ENCODE measurements at places on chromosomes 4 and X. TPM values are rescaled to one million over a fixed set of nuclear protein-coding genes. Genes with fewer than 3 reads are reported as not detected.

GRCh38 chrX:2536974-2537373 lies 36.2 kb upstream of the DHRSX start:
- H3K36me3 ChIP-seq, result no peaks in the 10 kb centered on the region
- H3K4me3 ChIP-seq, result no peak overlapping the region
- no peaks in the 10 kb centered on the region for H3K27me3 ChIP-seq
- no peaks in the 10 kb centered on the region for H3K4me1 ChIP-seq
- DNase-seq, result no peak
- no peak overlapping the region for H3K27ac ChIP-seq

GRCh38 chr4:17515445-17516407 lies 761 bp downstream of the CLRN2 start:
- no peak overlapping the region for H3K27ac ChIP-seq
- no peak overlapping the region for H3K4me3 ChIP-seq
- H3K36me3 ChIP-seq, result no peaks in the 10 kb centered on the region
- no peaks in the 10 kb centered on the region for H3K27me3 ChIP-seq

DNA sequence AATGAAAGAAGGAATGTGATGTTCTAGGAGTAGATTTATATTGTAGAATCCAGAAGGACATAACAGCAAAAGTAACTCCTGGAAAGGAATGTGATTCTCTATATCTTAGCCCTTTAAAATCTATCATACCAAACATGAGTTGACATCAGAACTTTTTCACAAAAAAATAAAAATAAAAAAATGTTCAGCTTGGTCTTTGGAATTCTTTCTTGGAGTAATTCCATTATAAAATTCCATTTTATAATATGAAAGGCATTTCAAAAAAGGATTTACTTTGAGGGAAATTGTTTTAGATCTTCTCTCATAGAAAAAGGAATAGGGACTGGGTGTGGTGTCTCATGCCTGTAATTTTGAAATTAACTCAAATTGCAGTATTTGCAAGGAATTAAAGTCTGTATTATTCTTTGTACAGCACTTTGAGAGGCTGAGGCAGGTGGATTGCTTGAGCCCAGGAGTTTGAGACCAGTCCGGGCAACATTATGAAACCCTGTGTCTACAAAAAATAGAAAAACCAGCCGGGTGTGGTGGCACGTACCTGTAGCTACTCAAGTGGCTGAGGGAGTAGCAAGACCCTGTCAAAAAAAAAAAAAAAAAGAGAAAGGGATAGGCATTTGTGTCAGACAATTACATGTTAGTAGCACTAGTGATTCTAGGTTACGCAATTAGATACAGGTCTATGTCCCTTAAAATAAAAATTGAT lies 134.9 kb downstream of the SLC4A4 start:
- no peak overlapping the region for H3K4me3 ChIP-seq
- no peaks in the 10 kb centered on the region for H3K36me3 ChIP-seq
- no peaks in the 10 kb centered on the region for H3K27me3 ChIP-seq
- no peaks in the 10 kb centered on the region for H3K4me1 ChIP-seq

DNA sequence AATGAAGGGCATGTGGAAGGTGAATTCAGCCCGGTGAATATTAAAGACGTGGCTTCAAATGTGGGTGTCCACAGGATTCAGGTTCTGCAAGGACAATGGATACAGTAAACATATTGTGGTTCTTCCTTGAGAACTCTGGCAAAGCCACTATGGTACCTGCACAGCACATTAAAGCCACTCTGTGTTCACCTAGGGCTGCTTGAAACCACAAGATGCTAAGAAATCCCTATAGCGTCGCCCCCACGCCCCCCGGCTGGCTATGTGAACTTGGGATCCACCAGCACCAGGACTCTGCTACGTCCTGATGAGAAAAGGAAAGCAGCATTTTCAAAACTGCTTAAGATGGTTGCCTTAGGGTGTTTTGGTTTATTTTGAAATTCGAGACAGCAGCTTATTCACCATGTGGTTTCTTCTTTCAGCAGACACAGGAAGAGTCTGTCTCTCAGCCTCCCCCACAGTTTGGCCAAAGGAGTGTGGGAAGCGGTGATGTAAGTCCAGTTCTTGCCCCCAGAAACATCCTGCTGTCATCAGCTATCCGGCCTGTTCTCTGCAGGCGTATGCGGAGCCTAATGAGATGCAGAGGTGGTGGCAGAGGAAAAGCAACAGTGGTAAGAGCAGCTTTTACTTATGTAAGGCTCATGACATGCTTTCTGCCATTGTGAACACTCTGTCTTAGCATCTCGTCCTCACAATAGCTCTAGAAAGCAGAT lies 111.5 kb downstream of the AFAP1 start:
- peak overlapping the region; percentile 81 for H3K27ac ChIP-seq
- H3K27me3 ChIP-seq, result no peaks in the 10 kb centered on the region
- peak; percentile 92 for DNase-seq
- peaks cover 56% of the 10 kb centered on the region for H3K4me1 ChIP-seq
- H3K36me3 ChIP-seq, result no peaks in the 10 kb centered on the region
- no peak overlapping the region for H3K4me3 ChIP-seq

- H3K27ac ChIP-seq, result no peak overlapping the region
- H3K4me1 ChIP-seq, result no peaks in the 10 kb centered on the region
- no peaks in the 10 kb centered on the region for H3K36me3 ChIP-seq
- DNase-seq, result no peak
- no peaks in the 10 kb centered on the region for H3K27me3 ChIP-seq
- no peak overlapping the region for H3K4me3 ChIP-seq
Observed at GRCh38 chr4:5143306-5143861, 92.1 kb downstream of the STK32B start.

The PIR gene
- 14.5 TPM for total RNA-seq

The HMX1 gene
- not detected for total RNA-seq

DNA sequence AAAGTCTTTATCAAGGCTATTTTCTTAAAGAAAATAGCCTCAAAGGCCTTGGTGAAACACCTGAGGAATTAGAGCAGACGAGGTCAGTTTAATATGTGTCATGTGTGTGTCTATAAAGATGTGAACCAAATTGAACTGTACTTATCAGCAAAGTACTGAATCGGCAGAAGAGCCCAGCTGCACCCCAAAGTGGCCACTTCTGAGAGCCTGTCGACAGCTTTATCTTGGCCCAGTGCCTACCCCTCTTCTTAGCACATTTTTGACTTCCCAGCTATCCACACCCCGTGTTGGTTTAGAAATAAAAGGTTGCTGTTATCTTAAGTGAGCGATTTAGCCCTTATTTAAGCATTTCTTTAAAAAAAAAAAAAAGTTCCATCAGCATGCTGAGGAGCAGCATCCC lies 329.7 kb downstream of the FBXW7 start:
- no peaks in the 10 kb centered on the region for H3K27me3 ChIP-seq
- H3K4me3 ChIP-seq, result no peak overlapping the region
- no peaks in the 10 kb centered on the region for H3K4me1 ChIP-seq
- H3K27ac ChIP-seq, result no peak overlapping the region
- no peaks in the 10 kb centered on the region for H3K36me3 ChIP-seq

- no peaks in the 10 kb centered on the region for H3K27me3 ChIP-seq
- DNase-seq, result no peak
- no peaks in the 10 kb centered on the region for H3K4me1 ChIP-seq
- no peak overlapping the region for H3K27ac ChIP-seq
- H3K4me3 ChIP-seq, result no peak overlapping the region
Observed at GRCh38 chr4:140637836-140638235, 69.1 kb upstream of the UCP1 start.

The ESX1 gene
- not detected for total RNA-seq

- H3K27ac ChIP-seq, result peak within 1 kb of the TSS; percentile 27
- DNase-seq, result peak; percentile 73
- peaks cover 4% of the 10 kb centered on the region for H3K4me1 ChIP-seq
- peaks cover 17% of the 10 kb centered on the region for H3K36me3 ChIP-seq
Observed at GRCh38 chrX:48971249-48972219, at the start of gene KCND1. Gene KCND1, minus strand, starts transcription at chrX:48971844. Its CDS starts 1,573 bp downstream, at chrX:48970271.

DNA sequence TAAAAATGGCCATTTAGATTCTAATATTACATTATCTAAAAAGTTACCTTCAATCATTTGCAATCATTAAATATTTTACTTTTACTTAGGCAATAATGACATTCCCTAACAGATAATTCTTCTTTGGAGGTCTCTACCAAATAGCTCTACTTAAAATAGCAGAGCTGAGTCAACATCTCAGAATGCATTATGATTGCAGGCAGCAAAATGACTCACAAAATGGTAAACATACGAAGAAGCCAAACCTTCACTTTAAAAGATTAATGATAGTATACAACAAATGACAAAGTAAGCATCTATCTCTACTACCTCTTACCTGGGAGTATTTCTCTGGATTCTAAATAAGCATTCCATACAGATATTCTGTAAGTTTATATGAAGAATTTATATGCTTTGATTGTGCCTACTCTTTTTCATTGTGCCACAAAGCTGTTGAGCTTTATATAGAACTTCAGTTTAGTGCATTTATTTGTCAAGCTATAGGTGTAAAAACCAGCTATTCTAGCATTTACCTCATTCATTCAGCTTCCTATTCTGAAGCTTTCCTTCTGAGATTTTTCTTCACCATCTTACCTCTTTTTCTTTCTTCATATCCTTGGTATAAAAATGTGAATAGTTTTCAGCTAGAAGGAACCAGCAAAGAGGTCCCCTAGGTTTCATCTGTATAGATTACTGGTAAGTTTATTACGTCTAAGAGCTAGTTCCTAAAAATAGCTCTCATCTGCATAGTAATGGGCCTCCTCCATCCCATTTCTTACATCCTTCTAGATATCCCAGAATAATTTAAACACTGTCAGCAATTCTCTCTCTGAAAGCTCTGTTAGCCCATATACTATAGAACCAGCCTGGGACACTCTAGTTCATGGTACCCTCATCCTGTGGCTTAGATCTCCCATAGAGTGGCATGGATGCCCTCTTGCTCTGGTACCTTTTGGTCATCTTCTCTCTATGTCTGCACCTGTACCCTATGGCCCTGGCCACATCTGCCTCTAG lies 17.2 kb upstream of the SPCS3 start:
- H3K4me1 ChIP-seq, result no peaks in the 10 kb centered on the region
- H3K27me3 ChIP-seq, result no peaks in the 10 kb centered on the region
- DNase-seq, result no peak
- no peak overlapping the region for H3K27ac ChIP-seq
- no peaks in the 10 kb centered on the region for H3K36me3 ChIP-seq

The AFP gene
- total RNA-seq, result not detected

GRCh38 chrX:6024204-6024603 lies 204.5 kb downstream of the NLGN4X start:
- H3K36me3 ChIP-seq, result no peaks in the 10 kb centered on the region
- no peak overlapping the region for H3K4me3 ChIP-seq
- H3K27me3 ChIP-seq, result no peaks in the 10 kb centered on the region
- no peaks in the 10 kb centered on the region for H3K4me1 ChIP-seq
- no peak overlapping the region for H3K27ac ChIP-seq

- H3K27me3 ChIP-seq, result no peaks in the 10 kb centered on the region
- H3K36me3 ChIP-seq, result no peaks in the 10 kb centered on the region
- no peak overlapping the region for H3K4me3 ChIP-seq
- H3K4me1 ChIP-seq, result peaks cover 32% of the 10 kb centered on the region
- H3K27ac ChIP-seq, result no peak overlapping the region
Observed at GRCh38 chr4:159297091-159297490, 194.2 kb downstream of the RAPGEF2 start.

- H3K4me1 ChIP-seq, result peaks cover 7% of the 10 kb centered on the region
- H3K27me3 ChIP-seq, result no peaks in the 10 kb centered on the region
- H3K4me3 ChIP-seq, result no peak overlapping the region
- peak overlapping the region; percentile 22 for H3K27ac ChIP-seq
- no peak for DNase-seq
Observed at GRCh38 chrX:118528071-118528737, 32.6 kb downstream of the DOCK11 start.

GRCh38 chr4:152258804-152259708 lies 276.8 kb downstream of the FBXW7 start:
- H3K27ac ChIP-seq, result no peak overlapping the region
- H3K36me3 ChIP-seq, result no peaks in the 10 kb centered on the region
- no peak for DNase-seq
- no peak overlapping the region for H3K4me3 ChIP-seq

DNA sequence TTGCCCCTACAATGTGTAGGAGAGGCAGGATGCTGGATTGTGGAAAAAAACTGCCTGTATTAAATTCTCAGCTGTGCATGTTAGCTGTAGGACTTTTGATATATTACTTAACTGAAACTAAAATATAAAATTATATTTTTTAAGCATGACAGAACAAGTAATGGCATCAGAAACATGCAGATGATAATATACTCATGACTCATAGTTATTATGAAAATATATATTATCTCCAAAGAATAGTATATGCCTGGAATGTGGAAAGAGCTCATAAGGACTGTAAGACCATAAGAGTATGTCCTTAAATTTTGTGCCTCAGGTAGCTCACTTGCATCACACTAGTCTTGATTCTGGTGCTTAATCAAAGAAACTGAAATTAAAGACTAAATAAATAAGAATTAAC lies 1100.6 kb downstream of the TECRL start:
- H3K36me3 ChIP-seq, result no peaks in the 10 kb centered on the region
- H3K27me3 ChIP-seq, result no peaks in the 10 kb centered on the region
- H3K27ac ChIP-seq, result no peak overlapping the region
- no peak overlapping the region for H3K4me3 ChIP-seq
- H3K4me1 ChIP-seq, result no peaks in the 10 kb centered on the region
- DNase-seq, result no peak

The TCEANC gene
- total RNA-seq, result 8.7 TPM

DNA sequence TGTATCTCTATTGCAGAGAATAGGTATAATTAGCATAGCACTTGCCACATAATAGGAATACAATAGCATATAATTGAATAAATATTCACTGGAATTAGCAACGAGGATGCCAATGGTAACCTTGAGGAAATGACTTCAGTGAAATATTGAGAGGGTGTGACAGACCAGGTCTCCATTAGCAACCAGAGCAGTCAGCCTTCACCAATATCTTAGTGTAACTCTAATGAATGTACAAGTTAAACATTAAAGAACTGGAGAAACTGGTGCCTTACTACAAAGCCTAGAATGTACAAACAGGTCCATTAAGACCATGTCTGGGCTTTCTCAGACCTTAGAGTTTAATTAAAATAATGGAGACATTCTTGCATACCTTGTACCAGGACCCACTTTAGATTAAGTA lies 143.0 kb downstream of the MAGEB17 start:
- no peaks in the 10 kb centered on the region for H3K36me3 ChIP-seq
- H3K27me3 ChIP-seq, result no peaks in the 10 kb centered on the region
- H3K4me1 ChIP-seq, result no peaks in the 10 kb centered on the region
- H3K27ac ChIP-seq, result no peak overlapping the region
- DNase-seq, result no peak

The BMP3 gene
- 45.9 TPM for total RNA-seq

The SASH3 gene
- 6.7 TPM for total RNA-seq

DNA sequence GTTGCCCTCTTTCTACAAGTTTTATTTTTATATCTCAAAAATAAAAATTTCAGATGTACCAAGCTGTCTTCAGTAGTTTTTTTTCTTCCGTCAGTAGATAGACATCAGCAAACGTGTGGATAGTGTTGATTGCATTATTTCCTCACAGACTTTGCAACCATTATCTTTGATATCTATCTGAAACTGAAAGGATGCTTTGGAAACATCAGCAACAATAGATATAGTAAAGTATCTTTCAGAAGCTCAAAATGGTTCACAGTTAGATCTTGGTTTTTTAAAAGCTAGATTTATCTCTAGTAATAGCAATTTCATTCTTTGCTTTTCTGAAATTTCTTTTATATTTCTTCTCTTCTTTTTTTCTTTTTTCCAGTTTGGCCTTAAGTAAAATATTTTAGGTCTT lies 246.9 kb upstream of the PCDH7 start:
- DNase-seq, result no peak
- H3K4me1 ChIP-seq, result no peaks in the 10 kb centered on the region
- H3K36me3 ChIP-seq, result no peaks in the 10 kb centered on the region
- no peaks in the 10 kb centered on the region for H3K27me3 ChIP-seq

- H3K4me1 ChIP-seq, result no peaks in the 10 kb centered on the region
- no peaks in the 10 kb centered on the region for H3K36me3 ChIP-seq
- H3K27ac ChIP-seq, result no peak overlapping the region
- DNase-seq, result no peak
Observed at GRCh38 chr4:159445692-159446091, 342.8 kb downstream of the RAPGEF2 start.

The CT45A3 gene
- not detected for total RNA-seq

The SLITRK2 gene
- under 0.01 TPM for total RNA-seq

The GJB1 gene
- not detected for total RNA-seq

The ATG4A gene
- total RNA-seq, result 14.3 TPM

Data from sigmoid colon (tissue), 7 donors.